ENCODE measurements at places on chromosomes 5 and 9. TPM values are rescaled to one million over a fixed set of nuclear protein-coding genes. Genes with fewer than 3 reads are reported as not detected.
A peak's percentile ranks its signal among the peaks of the same experiment; 100 is the strongest.

DNA sequence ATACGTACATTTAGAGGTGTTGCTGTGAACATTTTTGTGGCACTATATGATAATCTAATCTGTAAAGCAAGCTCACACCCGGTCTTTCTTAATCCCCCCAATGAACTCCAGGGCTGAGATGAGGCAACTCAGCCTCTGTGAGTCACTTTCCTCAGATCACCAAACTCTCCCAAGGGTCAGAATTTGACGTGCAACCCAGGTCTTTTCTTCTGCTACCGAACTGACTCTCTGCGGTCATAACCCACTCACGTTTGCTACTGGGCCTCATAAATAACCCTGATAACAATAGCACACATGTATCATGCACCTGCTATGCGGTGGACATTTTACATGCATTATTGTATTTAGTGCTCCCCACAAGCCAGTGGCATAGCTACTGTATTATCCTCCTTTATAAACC lies 153.1 kb downstream of the DROSHA start:
- DNase-seq, result no peak

DNA sequence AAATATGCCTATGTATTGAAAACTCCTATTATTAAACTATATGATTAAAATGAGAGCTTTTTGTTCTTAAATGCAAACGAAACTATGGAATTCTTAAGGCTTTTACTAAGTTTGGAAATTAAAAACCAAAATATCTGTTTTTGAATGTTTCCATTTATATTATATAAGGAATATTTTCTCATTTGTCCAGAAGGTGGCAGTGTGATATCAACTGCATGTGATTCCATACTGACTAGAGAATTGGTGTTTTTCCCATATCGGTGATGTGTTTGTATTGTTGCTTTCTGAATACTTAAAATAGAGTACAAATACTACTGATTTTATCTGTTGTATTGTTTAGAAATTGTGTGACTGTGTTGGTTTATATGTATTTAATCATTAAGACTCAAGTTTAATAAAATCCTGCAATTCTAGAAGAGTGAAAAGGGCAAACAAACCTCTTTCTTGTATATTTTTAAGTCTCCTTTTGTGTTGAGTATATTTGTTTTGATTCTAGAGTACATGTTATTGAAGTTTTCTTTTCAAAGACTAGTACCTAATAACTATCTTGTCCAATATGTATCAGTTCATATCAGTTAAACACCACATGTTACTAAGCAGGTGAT lies 320.8 kb downstream of the CCDC171 start:
- peak; percentile 24 for DNase-seq

DNA sequence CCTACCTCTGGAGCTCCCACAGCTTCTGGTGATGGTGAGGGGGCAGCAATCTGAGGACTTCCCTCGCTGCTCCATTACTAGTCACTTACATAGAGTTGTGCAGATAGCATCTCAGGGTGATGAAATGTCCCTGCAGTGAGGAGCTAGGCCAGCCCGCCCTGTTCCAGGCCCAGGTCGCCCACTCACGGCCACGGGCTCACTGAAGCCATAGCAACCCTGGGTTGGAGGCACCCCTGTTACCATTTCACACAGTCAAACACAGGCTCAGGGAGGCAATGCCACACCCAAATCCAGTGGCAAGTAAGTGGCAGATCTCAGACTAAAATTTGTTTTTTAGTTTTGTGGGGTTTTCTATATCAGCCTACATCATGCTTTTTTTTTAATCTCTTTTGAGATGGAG lies 19.6 kb downstream of the SH2D3C start:
- no peak for DNase-seq

The MAMDC2 gene
- total RNA-seq, result 1.2 TPM

DNA sequence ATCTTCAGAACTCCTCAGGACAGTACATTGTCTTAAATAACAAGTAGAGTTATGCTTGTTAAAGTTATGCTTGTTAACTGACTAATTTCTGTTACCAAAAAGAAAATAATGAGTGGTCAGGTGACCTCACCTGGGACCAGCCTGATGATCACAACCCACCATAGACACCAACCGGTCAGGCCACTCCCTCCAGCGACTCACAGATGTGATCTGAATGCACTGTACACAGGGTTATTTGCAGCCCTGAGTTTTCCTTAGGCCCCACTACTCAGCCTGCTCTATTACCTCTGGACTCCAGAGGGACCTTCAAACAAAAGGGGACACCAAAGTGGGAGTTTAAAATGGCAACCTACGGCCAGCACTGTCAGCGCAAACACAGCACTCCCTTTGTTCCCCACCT lies 55.3 kb downstream of the ARSB start:
- no peak for DNase-seq

Measured in HCT116 (cell line).